ENCODE measurements at places on chromosomes 1 and 21. TPM values are rescaled to one million over a fixed set of nuclear protein-coding genes. Genes with fewer than 3 reads are reported as not detected.

- no peak for DNase-seq
Measured at GRCh38 chr1:221462345-221462744, 279.5 kb downstream of the DUSP10 start.

DNA sequence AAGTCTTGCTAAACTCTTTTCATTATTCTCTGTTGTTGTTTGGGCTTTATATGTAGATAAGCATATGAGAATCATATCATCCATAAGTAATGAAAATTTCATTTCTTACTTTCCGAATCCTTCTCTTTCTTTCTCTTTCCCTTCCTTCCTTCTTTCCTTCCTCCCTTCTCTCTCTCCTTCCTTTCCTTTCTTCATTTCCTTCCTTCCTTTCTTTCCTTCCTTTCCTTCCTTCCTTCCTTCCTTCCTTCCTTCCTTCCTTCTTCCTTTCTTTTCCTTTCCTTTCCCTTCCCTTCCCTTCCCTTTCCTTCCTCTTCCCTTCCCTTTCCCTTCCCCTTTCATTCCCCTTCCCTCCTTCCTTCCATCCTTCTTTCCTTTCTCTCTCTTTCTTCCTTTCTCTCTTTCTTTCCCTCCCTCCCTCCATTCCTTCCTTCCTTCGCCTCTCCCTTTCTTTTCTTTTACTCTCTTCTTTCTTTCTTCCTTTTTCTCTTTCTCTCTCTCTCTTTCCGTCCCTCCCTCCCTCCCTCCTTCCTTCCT is 147.3 kb downstream of the UCK2 start:
- no peak for DNase-seq

- DNase-seq = no peak
Measured at GRCh38 chr1:233143241-233143640, 152.3 kb downstream of the PCNX2 start.

DNA sequence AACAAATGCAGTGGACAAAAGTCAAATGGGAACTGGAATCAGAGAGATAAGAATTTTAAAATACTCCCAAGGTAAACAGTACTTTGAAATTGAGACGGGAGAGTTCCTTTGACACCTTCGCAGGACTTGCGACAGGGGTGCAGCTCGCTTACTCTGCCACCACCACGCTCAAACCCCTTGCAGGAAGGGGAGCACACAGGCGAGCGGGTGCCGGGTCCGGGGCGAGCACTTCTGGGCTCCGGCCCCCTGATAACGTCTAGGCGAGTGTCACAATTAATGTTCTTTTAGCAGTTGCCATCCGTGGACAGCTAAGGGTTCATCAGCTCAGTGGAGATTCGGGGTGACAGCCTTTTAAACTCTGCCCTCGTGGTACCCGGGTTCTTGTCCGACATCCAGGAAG is 37.4 kb downstream of the CLDN17 start:
- no peak for DNase-seq

- peak; percentile 45 for DNase-seq
Measured at GRCh38 chr1:25549273-25550154, 6.1 kb downstream of the LDLRAP1 start.

DNA sequence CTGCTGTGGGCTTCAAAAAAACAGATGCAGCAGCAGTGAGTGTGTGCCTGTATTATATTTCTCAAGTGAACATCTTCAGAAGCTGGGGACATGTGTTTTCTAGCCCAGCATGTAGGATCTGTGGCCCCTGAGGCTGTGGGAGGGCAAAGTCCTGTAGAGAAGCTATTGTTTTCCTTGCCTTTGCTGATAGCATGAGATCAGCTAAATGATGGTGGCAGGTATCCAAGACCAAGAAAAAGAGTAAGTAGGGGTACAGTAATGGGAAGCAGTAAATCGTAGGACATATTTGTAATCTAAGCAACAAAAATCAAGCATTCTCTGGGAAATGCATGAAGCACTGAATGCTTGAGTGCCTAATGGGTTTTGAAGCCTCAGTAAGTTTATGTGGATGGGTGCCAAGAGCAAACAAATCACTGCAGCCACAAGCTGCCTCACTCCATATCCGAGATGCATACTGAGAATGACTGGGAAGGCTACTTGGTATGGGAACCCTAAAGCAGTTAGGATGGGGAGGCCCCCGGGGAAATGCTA is 98.3 kb downstream of the CD58 start:
- no peak for DNase-seq

GRCh38 chr1:59601811-59602210 is 212.9 kb upstream of the HOOK1 start:
- no peak for DNase-seq

GRCh38 chr1:64000021-64000420 is 203.4 kb upstream of the UBE2U start:
- DNase-seq = no peak

- DNase-seq = no peak
Measured at GRCh38 chr21:29072873-29073221, 601 bp downstream of the CCT8 start.

DNA sequence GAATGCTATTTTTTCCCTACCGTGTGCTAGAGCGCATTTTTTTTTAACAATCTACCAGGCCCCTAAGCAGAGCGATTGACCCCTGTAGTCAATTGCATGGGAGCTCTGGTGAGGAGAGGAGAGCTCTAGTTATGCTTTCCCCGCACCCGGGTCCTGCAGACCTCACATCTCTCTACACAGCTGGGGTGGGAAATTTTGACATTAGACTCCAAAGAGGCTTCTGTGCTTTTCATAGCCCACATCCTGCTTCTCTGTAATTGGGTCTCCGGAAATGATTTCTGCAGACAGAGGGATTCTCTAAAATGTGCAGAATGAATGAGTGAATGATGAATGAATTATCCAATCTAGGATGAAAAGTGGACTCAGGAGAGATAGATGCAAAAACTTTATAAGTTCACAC is 41.5 kb upstream of the DUSP10 start:
- peak; percentile 41 for DNase-seq

- DNase-seq = no peak
Measured at GRCh38 chr1:243391355-243391754, 135.5 kb downstream of the SDCCAG8 start.

- no peak for DNase-seq
Measured at GRCh38 chr1:34057347-34058130, 107.5 kb downstream of the CSMD2 start.

DNA sequence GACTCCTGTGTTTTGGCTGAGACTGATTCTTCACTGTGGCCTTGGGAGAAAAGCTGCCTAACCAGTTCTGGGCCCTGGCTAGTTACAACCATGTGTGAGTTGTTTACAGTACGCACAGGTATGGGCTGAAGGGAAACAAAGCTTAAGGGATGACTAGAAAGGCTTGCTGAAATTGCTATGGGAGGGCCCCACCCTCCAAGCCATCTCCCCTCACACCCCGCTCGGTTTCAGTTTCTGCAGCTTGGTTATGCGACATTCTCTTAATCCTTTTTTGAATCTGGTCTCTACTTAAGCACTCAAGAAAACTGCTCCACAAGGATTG is 43.1 kb downstream of the PBX1 start:
- no peak for DNase-seq

Gene PER3
- 3.5 TPM for polyA plus RNA-seq

Gene RHBDL2
- not detected for polyA plus RNA-seq

Gene ARV1
- 19.6 TPM for polyA plus RNA-seq

Gene FUCA1
- 26.1 TPM for polyA plus RNA-seq

Gene CNR2
- polyA plus RNA-seq = 7.4 TPM

Gene CATSPERE
- polyA plus RNA-seq = not detected

Gene CHODL
- 0.24 TPM for polyA plus RNA-seq

Gene PCP4L1
- polyA plus RNA-seq = not detected

Measured in immature natural killer cell (primary cell).